ENCODE measurements at places on chromosomes 5 and 9. TPM values are rescaled to one million over a fixed set of nuclear protein-coding genes. Genes with fewer than 3 reads are reported as not detected.
A peak's percentile ranks its signal among the peaks of the same experiment; 100 is the strongest.

DNA sequence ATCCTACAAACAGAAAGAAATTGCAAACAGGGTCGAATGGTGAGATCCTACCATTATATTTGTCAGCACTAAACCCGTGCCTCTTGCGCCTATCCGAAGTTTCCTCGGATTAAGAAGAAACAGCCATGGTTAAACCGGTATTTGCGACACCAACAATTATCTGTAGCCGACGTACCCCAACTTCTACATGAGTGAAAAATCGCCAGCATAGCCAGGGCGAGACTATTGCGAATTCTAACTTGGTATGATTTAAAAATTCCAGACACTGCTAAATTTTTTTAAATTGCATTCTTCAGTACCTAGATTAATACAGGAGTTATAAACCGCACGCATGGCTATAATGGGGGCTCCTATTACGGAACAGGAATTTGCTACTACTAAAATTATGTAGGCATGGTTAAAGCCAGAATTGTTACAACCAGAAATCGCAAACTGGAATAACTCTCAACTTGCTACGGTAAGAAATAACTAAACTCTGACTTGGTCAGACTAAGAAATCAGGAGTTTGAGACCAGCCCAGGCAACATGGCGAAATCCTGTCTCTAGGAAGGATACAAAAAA lies 25.3 kb upstream of the ANXA2R start:
- DNase-seq = peak; percentile 54

- DNase-seq = peak; percentile 63
These were observed 13.8 kb upstream of the PLEKHG4B start for GRCh38 chr5:77957-78804.

DNA sequence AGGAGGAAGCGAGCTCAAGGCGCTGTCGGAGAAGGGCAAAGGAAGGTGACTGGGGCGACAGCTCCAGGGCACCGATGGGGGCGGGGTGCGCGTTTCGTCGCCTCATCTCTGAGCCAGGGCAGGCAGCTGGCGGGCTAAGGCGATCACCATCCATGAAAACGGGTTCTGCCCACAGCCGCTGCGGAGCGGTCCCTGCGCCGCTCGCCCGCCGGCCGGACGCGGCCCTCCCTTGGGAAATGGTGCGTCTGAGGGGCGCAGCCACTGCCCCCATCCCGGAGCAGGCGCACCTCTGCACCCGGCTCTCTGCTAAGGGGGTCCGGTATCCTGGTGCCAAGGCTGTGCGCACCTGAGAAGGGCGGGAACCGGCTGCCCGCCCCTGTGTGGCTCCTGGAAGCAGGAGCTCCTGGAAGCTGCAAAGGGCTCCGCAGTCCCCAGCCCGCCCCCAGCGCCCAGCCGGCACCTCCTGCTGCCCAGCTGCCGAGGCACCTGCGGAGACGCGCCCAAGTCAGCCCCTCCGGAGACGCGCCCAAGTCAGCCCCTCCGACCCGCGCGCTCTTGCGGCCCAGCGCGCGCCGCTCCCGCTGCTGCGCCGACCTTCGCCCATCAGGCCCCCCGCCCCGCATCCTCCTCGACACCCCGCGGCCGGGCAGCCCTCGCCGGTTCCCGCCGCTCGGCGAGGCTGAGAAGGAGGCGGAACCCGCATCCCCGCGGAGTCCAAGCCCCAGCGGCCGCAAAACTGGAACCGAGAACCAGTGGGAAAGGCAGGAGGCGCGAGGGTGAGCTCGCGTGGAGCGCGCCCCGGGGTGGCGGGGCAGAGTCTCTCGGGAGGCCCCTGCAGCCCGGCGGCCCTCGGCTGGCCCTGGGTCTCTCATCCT lies 757 bp downstream of the ANKRD34B start:
- no peak for DNase-seq

DNA sequence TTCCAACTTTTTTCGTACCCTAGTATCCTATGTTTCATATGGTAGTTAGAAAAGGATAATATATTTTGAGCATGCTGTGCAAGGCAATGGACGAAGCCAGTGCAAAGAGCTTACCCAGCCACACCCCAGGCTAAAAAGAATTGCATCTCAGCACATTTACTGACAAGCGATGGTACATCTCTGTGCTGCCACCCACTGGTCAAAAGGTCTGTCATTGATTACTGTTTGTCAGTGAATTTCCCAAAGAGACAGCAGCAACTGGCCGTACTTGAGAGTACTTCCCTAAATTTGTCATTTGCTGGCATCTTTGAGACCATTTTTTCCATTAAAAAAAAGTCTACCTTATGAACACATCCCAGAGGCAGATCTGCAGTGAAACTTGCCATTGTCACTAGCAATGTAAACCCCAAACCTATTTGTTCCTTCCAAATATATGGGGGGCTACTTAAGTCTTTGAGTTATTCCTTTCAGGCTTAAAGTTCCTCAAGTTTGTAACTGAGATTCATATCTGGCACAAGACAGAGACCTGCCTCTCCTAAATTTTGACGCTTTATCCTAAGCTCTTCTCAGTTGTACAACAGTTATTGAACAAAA lies 184.3 kb downstream of the CTNND2 start:
- DNase-seq = peak; percentile 15

- DNase-seq = no peak
These were observed 206.4 kb downstream of the PTTG1 start for GRCh38 chr5:160627921-160628618.

- DNase-seq = no peak
These were observed 2.7 kb downstream of the EPB41L4B start for GRCh38 chr9:109317979-109318741.

- no peak for DNase-seq
These were observed 444.8 kb downstream of the TLR4 start for GRCh38 chr9:118148990-118149389.

DNA sequence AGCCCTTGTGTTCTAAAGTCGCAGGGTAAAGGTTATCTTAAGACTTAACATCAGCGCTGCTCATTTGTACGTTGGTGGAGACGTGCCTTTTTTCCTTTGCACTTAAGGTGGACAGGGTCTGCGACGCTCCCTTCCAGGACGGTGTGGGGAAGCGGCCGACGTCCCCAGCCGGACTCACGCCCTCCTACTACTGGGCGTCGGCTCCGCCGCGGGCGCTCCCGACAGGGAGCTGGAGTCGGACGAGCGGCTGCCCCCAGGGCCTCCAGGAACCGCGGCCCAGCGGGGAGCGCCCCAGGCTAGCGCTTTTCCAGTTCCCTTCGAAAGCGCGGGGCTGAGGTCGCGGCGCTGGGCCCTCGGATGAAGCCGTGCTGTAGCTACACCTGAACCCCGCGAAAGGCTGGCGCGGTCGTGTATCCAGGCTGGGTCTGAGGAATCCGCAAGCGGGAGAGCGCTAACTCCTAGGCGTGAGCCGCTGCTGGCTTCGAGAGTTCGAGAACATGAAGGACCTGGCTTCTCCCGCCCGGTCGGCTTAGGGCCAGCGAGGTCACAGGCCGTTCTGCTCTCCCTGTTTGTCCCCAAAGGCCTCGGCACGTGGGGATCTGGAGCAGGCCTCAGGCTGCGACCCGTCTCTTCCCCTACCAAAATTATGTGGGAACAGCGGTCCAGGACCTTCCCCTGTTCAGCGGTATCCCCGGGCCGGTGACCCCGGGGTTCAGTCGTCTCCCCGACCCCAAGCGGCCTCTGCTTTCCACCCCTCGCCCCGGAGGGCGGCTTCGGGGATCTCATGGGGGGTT lies 3.8 kb upstream of the DMRT3 start:
- no peak for DNase-seq

GRCh38 chr9:35569206-35569605 lies 35.9 kb upstream of the TESK1 start:
- DNase-seq = no peak

DNA sequence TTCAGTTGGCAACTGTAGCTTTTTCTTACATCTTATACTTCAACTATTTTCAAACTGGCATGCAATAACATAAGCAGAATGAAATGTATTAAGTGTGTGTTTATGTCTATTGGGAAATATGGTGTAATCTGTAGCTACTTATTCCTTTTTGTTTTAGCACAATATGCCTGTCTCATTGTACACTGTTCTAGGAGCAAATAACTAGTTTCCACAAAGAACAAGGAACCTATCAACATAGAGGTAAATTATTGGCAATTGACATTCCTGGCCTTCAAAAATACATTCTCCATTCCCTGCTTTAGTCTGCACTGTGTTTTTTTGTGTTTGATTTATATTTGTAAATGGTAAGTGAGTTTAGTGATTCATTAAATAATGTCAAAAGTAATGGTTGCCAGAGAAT lies 75.7 kb downstream of the FBXL7 start:
- DNase-seq = peak; percentile 36

- DNase-seq = peak; percentile 6
These were observed 663.6 kb upstream of the ZNF608 start for GRCh38 chr5:125409861-125410536.

GRCh38 chr5:119752921-119753886 lies 123.8 kb downstream of the FAM170A start:
- no peak for DNase-seq

The FBLL1 gene
- 1.3 TPM for total RNA-seq

The ADAMTSL1 gene
- total RNA-seq = 255 TPM

The PIK3R1 gene
- 14.4 TPM for total RNA-seq

The CYLC2 gene
- not detected for total RNA-seq

The TMC1 gene
- total RNA-seq = not detected

The OR13F1 gene
- total RNA-seq = not detected
